Left renal pelvis (tissue), 4 donors: ENCODE measurements at places on chromosomes 1 and 21.

DNA sequence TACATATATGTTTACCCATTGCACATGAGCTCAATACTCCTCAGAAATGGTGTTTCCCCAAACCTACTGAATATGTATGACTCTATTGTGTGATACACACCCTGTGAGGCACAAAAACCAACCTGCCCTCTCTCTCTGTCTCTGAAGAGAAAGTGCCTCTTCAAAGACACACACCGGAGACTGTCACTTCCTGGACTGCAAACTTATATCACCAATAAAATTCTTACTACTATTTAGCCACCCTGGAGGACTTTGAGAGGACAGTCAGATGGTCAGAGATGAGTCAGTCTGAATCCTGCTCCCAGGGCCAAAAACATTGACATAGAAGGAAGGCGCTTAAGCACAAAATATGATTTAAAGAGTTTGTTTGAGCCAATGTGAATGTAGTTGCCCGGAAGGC is 110.4 kb downstream of the PPIAL4G start:
- no peak for DNase-seq

DNA sequence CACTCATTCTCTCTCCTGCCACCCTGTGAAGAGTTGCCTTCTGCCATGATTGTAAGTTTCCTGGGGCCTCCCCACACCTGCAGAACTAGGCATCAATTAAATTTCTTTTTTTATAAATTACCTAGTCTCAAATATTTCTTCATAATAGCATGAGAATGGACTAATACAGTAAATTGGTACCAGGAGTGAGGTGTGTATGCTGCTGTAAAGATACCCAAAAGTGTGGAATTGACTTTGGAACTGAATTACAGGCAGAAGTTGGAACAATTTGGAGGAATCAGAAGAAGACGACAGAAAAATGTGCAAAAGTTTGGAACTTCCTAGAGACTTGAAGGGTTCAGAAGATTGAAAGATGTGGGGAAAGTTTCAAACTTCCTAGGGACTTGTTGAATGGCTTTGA is 308.1 kb upstream of the TMPRSS15 start:
- no peak for DNase-seq

- DNase-seq = no peak
Observed at GRCh38 chr1:159261721-159262494, 40.2 kb upstream of the FCER1A start.

DNA sequence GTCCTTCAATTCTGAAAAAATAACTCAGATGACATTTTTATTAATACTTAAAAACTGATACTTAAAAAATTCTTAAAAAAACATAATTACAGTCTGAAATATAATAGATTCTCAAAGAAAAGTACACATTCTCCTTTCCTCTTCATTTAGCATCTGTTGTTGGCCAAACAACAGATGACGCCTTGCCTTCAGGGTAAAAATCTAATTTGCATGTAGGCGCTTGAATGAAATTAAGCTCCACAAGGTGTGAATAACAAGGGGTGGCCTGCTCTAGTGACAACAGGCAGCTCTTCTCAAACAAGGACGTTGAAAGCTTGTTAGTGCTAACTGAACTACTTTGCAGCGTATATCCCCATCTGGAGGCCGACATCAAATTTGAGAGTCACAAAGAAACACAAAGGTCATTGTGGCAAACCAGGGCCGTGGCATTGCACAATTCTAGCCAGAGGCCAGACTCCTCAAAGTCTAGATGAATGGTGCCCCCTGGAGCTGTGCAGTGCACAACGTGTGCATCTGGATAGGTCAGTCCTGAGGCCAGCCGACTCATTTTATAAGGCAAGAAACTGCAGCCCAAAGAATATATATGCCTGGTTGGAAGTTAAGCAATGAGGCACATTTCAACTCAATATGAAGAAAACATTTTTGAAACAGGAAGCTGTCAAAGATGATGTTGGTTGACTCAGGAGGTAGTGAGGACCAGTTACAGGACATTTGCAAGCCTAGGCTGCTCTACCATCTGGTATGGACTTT is 459.2 kb upstream of the RUNX1 start:
- DNase-seq = no peak

DNA sequence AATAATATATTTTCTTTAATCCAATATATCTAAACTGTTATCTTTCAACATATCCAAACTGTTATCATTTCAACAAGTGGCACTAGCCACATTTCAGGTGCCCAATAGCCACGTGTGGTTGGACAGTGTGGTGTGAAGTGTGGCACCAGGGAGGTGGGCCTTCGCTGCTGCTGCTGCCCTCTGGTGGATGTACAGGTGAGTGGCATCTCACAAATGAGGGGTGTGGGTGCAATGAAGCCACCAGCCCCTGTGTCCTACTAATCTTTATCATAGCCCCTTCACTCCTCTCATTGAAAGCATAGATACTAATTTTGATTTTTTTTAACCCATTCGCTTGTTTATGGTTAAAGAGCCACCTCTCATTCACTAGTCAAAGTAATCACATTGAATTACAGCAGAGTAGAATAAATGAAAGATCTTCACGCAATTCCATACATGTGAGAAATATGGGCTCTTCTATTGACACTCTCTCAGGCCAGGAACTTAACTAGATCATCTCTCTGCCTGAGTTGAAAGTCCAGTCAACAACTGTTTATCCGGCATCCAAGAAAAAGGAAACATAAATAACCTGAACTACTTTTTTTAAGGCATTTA is 499.2 kb downstream of the OMA1 start:
- no peak for DNase-seq

GRCh38 chr21:41903559-41904351 is 24.6 kb upstream of the PRDM15 start:
- no peak for DNase-seq

GRCh38 chr1:204507317-204508105 is 8.7 kb upstream of the MDM4 start:
- DNase-seq = peak; percentile 58

GRCh38 chr1:164617377-164618201 is 58.6 kb downstream of the PBX1 start:
- DNase-seq = no peak

DNA sequence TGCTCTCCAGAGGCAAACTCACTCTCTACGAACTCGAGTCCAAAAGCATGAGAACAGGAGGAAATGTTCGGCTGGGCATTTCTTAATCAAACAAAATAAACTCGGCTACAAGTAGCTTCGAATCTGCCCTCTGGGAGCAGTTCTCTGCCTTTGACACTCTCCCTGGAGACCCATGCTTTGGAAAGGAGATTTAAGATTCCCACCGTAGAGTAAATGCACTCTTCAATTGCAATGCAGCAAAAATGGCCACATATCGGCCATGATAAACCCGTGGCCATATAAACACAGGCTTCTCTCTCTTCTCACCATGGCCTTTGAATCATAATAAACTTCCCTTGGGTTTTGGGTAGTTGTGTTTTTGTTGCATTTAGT is 215.4 kb downstream of the TOMM20 start:
- DNase-seq = no peak

- DNase-seq = no peak
Observed at GRCh38 chr1:225688345-225688744, 35.4 kb upstream of the ENAH start.

DNA sequence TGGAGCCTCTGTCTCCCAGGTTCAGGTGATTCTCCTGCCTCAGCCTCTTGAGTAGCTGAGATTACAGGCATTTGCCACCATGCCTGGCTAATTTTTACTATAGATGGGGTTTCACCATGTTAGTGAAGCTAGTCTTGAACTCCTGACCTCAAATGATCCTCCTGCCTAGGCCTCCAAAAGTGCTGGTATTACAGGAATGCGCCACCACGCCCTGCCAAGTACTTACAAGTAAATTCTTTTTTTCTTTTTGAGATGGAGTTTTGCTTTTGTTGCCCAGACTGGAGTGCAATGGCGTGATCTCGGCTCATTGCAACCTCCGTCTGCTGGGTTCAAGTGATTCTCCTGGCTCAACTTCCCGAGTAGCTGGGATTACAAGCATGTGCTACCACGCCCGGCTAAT is 42.5 kb downstream of the RPRD2 start:
- no peak for DNase-seq

DNA sequence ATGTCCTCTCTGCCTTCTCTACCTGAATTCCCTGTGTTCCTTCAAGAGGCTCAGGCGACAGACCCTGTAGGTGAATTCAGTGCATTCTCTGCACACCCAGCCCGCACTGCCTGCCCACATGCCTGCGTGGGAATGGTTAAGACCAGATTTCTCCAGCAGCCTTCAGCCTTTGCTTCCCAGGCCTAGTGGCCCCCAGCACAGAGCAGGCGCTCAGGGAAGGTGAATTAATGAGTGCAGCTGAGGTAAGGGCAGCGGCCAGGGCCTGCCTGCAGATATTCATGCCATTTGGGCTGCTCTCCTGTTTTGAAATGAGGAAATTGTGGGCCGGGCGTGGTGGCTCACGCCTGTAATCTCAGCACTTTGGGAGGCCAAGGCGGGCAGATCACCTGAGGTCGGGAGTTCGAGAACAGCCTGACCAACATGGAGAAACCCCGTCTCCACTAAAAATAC is 45.5 kb downstream of the IER5 start:
- DNase-seq = no peak

DNA sequence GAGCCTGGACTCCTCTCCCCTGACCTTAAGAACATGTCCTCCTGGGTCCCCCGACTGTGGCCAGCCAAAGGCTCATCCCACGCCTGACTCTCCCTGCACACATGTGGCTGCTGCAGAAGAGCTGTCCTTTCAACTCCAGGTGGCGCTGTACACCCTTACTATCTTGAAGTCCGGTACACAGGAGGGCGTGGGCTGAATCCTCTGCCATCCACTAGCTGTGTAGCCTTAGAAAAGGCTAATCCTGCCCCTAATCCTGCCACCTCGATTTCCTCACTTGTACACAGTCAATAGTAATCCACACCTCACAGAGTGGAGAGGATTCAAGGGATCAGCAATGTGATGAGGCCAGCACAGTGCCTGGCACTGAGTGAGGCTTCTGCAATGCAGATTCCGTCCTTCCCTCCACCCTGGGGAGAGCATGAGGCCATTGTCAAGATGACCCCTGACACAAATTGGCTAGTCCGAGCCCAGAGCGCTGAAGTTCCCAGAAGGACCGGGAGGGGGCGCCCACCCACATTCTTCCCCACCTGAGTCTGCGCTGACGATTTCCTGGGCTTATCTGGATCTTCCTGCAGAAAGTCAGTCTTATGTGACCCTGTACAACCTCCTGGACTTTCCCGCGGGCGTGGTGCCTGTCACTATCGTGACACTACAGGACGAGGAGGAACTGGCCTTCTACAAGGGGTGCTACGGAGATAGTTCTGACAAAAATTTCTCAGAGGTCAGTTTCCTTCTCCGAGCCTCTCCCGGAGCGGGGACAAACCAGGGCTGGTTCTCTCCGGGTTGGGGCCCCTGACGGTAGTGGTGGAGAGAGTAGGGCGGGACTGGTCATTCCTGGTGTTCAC is 47.1 kb upstream of the DMBX1 start:
- peak; percentile 33 for DNase-seq

GRCh38 chr1:29689372-29690030 is 453.2 kb downstream of the PTPRU start:
- no peak for DNase-seq

- DNase-seq = no peak
Observed at GRCh38 chr1:203045821-203046594, 19.7 kb downstream of the PPFIA4 start.

DNA sequence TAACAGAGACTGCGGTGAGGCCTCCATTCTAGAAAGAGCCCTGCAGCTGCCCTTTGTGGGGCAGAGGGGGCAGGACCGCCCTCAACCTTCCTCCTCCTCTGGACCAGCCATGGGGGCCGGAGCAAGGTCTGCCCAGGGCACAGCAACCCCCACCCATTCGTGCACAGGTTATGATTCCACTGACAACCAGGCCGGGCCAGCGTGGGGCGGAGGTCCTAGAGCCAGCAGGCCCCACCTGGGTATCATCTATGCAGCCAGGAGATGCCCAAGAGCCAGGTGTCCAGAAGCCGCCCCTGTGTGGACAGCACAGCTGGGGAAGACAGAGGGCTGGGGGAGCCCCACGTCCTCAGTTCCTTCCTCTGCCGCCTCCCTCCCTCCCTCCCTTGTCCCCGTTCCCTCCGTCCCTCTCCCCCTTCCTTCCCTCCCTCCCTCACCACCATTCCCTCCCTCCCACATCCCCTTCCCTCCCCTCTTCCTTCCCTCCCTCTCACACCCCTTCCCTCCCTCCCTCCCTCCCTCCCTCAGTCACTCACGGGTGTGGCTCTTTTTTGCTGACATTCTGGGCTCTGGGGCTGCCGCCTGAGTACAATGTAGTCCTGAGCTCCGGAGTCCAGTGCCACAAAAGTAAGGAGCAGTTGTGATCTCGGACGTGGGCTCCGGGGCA is 12.3 kb downstream of the RNF223 start:
- no peak for DNase-seq

- DNase-seq = no peak
Observed at GRCh38 chr1:111998332-111998731, 8.9 kb upstream of the KCND3 start.

- DNase-seq = peak; percentile 25
Observed at GRCh38 chr1:51768971-51769588, 109.4 kb downstream of the NRDC start.

- DNase-seq = no peak
Observed at GRCh38 chr21:27806281-27806680, 839.4 kb upstream of the ADAMTS5 start.

DNA sequence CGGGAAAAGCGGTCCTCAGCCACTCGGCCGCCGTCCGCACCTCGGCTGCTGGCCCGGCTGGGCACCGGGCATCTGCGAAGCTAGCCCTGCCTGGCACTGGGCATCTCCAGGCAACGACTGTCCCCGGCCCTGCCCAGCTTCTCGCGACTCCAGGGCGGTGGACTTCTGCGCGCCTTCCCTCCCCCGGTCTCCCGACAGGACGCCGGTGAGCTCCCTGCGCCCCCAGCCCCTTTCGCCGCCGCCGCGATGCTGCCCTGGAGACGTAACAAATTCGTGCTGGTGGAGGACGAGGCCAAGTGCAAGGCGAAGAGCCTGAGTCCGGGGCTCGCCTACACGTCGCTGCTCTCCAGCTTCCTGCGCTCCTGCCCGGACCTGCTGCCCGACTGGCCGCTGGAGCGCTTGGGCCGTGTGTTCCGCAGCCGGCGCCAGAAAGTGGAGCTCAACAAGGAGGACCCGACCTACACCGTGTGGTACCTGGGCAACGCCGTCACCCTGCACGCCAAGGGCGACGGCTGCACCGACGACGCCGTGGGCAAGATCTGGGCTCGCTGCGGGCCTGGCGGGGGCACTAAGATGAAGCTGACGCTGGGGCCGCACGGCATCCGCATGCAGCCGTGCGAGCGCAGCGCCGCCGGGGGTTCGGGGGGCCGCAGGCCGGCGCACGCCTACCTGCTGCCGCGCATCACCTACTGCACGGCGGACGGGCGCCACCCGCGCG is 514 bp downstream of the FAM43B start:
- DNase-seq = no peak

DNA sequence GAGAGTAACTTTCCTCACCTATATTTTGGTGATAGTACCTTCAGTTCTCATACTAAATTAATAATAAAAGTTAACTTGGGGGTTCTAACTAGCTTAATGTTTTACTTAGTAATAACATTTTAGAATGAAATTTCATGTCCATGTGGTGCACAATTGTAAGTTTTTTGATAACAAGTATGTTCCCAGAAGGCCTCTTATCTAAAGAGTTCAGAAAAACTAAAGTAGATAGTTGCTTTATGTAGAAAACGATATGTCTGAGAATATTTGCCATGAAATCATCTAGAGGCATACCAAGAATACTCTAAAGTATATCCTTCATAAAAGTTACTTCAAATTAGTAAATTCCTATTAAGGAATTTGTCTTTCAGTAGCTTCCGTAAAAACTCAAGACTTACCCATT is 10.2 kb upstream of the ADCY10 start:
- no peak for DNase-seq

GRCh38 chr1:57157818-57158603 is 192.2 kb upstream of the C8B start:
- no peak for DNase-seq
